ENCODE measurements at places on chromosomes 11 and 22.

DNA sequence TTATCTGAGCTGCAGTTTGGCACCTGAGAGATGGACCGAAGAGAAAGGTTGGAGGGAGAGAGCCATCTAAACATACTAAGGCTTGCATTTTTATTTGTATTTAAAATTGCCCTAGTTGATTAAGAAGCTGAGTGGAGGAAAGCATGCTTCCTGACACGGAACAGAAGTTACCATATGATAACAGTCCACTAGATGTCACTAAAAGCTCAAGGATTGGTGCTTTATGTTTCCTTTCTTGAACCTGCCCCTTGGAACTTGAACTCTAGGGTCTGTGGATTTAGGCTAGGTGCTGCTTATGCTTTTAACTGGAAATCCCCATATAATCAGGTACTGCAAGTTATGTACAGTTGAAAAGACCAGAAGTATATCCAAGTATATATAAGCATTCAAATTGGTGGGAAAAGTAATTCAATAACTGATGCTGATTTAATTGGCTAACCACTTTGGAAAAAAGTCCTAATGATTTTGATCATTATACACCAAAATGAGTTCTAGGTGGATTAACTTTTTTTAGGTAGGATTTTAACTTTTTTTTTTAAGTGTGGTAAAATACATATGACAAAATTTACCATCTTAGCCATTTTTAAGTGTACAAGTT is 9.5 kb downstream of the RBMXL2 start:
- no peak for DNase-seq

DNA sequence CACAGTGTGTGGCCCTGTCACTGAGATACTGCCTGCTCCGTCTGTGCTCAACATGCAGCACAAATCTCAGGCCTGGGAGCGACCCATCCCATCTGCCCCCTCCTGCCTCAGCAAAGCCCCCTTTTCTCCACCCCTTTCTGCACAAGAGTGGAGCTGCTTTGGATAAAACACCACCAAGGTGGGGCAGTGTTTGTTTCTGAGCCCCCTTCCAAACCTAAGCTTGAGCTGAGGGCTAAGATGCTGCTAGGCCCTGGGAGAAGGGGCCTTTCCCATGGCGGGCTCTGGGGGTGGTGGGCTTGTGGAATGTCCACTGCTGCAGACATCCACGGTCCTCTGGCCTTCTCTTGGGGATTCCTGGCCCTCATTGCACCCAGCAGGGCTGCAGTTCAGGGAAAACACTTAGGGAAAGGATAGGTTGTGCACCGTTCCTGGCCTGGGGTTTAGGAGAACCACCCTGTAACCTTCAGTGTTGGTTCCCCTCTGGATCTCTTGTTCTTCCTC is 594.1 kb downstream of the TBC1D22A start:
- no peak for DNase-seq

DNA sequence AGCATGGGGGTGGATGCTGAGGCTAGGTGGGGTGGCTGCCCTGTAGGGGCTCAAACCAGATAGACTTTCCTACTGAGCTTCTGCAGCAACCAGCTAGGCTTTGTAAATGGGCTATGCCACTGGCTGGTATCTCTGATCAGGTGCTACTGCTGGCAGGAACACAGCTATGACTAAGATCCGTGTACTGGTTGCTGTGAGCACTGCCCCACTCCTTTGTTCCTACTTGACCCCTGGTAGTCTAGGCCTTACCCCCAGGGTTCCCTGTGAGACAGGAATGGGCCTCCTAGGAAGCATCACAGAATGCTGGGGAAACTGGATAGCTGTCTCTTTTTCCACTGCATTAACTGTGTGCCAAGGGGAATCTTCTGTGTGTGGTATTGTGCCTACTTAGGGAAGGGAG is 58.4 kb upstream of the GAB2 start:
- no peak for DNase-seq

GRCh38 chr11:25562417-25562816 is 769.5 kb upstream of the ANO3 start:
- DNase-seq, result no peak

DNA sequence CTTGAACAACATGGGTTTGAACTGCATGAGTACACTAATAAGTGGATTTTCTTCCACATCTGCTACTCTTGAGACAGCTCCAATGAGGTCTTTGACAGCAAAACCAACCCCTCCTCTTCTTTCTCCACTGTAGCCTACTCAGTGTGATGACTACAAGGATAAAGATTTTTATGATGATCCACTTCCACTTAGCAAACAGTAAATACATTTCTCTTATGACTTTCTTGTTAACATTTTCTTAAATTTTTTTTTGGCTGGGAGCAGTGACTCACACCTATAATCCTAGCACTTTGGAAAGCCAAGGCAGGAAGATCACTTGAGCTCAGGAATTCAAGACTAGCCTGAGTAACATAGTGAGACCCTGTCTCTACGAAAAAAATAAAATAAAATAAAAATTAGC is 9.9 kb upstream of the EIF4G2 start:
- DNase-seq, result no peak

GRCh38 chr11:128632141-128632791 is 44.9 kb upstream of the ETS1 start:
- DNase-seq, result peak; percentile 61

- no peak for DNase-seq
Observed at GRCh38 chr22:37913233-37913721, 7.2 kb downstream of the MICALL1 start.

DNA sequence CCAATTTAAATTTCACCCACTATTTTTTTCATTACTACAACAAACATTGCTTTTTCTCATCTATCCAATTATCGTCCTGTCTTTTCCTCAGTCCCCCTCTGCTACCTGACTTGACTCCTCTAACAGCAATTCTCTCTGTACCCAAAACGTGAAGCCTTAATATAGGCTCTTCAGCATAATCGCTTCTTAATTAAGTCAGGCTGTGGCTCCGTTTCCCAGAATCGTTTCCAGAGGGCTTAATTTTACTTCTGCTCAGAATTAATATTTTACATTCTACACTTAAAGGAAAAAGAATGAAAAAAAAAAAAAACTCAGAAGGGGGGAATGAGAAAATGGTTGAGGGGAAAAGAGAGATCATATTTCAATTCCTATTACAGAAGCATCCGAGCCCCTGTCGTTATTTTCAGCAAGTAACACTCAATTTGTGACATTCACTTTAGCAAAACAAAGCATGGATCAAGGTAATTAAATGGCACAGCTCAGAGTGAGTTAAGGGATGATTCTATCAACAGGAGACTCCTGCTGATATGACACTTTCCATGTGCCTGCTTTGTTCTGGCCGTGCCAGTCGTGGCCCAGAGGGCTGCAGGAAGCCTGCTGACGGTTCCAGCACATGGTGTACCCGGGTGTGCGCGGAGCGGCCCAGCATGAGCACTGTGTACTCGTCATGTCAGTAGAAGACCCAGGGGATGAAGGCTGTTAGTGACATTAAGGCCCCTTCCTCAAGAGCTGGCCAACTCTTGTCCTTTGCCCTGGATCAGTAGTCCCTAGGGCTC is 272.5 kb downstream of the NTM start:
- DNase-seq, result no peak

GRCh38 chr11:126886636-126887035 is 113.9 kb downstream of the KIRREL3 start:
- no peak for DNase-seq

DNA sequence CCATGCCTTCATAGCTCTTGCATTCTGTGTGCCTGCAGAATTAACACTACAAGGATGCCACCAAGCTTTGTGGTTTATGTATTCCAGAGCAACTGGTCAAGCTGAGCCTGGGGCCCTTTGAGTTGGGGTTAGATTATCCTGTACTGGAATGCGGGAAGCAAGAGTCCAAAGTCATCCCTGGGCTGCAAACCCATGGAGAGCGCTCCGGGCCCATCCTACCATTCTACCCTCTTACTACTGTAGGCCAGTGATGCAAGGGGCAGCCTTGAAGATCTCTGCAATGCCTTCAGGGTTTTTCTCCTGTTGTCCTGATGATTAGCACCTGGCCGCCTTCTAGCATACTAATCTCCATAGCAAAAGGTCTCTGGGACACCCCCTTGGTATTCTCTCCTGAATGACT is 51.3 kb downstream of the TUG1 start:
- DNase-seq, result no peak

DNA sequence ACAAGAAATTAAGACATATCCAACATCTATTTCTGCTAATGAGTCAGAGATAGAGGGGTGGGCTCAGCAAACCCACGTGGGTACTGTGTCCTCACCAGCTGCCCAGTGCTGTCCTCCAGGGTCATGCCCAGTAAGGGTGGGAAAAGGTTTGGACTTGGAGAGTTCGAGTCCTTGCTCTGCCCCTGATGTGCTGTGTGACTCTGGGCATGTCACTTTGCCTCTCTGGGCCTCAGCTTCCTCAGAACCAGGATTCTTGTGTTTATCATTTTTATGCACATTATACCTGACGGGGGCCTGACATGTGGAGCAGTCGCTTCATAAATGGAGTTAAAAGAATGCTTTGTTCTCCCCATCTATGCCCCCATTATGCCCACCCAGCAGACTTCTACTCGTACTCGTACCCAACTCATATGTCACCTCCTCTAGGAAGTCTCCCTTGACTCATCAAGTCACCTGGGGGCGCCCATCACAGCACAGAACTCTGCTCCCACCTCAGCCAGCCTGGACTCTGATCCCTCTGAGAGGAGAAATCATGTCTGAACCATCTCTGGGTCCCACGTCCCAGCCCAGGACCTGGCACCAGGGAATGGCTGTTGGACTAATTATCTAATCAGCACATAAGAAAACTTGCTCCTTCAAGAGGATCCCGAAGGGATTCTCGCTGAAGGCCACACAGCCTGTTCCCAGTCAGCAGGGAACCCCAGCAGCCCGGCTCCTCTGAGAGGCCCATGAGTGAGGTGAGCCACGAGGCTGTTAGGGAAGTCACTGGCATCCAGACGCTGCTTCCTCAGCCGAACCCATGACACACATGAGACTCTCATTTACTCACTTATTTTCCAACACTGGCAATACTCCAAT is 38.7 kb upstream of the TSKU start:
- no peak for DNase-seq

- DNase-seq, result peak; percentile 58
Observed at GRCh38 chr22:17121233-17122195, at the start of gene TMEM121B. TSS of gene TMEM121B (minus strand) at chr22:17121360. CDS start at chr22:17121127, 233 bp downstream.

DNA sequence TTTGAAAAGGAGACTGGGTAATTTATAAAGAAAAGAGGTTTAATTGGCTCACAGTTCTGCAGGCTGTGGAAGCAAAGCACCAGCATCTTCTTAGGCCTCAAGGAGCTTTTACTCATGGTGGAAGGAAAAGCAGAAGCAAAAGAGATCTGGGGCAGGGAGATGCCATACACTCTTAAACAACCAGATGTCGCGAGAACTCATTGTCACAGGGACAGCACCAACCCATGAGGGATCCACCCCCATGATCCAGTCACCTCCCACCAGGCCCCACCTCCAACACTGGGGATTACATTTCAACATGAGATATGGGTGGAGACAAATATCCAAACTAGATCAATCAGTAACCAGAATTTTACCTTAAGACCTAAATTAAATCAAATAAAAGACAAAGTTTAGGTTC is 87.2 kb downstream of the C11orf91 start:
- DNase-seq, result no peak

DNA sequence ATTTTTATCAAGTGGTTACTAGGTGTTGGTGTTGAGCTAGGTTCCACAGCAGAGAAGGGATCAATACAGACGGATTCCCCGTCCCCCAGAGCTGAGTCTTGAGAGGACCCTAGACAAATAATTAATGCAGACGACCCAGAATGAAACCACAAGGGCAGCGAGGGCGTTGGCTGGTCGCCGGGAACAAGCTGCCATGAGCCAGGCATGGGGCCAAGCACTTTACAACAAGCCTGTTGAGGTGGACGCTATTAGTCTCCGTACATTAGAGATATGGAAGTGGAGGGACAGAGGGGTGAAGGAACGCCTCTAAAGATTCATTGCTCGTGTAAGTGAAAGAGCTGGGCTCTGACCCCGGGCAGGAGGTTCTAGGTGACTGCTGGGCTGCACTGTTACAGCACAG is 77.1 kb upstream of the EIF3D start:
- DNase-seq, result no peak

DNA sequence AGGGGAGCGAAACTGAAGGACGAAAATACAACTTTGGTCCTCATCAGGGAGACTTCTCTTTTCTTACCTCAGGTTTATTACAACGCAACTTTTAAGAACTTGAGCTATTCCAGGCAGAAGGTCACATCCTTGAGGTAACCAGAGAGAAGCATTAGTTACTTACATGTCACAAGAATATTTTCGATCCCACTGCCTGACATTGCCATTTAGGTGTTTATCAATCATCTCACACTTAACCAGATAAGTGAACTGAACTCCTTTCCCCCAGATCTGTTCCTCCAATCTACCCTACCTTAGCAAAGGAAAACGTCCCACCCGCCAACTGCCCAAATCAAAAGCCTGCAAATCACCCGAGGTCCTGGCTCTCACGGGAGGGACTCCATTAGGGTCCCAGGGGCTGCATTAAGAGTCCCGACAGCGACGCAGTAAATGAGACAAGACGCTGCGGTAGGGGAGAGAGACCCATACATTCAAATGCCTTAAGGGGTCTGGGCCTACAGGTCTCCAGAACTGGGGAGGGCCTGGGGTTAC is 734 bp downstream of the ZNF280B start:
- DNase-seq, result no peak

DNA sequence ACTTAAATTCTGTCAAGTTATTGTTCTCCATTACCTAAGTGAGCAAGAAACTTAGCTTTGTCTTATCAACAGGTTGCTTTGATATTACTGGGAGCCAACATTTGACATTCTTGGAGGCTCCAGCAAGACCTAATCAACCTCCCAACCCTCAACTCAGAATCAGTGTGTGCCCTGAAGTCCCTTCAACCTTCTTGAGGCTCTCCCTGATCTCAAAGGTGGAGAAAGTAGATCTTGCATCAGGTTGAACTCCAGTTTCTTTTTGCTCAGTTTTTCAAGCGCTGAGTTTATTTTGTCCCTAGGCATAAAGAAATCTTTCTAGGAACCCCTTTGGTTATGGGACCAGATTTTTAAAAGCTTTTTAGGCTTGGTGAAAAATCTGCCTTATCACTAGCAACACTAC is 1.4 kb downstream of the FAM111A start:
- DNase-seq, result no peak

DNA sequence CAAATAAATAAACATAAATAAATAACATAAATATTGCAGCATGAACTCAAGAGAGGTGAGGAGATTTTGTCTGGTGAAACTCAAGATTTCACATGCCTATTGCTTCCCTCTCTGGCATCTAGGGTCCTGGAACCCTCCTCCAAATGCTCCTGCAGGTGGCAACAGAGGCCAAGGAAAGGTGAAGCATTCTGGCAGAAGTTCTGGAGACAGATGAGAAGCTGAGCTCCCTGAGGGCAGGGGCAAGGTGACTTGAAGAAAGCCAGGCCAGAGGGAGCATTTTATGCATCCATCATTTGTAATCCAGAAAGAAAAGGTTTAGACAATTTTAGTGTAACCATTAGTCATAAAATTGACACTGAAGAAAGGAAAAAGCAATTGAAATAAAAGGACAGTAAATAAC is 64.9 kb downstream of the ENDOD1 start:
- peak; percentile 69 for DNase-seq

DNA sequence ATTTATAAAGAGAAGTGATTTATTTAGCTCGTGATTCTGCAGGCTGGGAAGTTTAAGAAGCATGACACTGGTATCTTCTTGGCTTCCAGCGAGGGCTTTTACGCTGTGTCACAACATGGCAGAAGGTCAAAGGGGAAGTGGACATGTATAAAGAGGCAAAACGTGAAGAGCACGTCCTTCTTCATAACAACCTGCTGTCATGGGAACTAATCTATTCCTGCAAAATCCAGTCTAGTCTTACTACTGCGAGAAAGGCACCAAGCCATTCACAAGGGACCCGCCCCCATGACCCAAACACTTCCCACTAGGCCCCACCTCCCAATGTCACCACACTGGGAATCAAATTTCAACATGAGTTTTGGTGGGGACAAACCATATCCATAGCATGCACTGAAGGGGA is 58.3 kb downstream of the AMOTL1 start:
- no peak for DNase-seq

Data from stimulated activated CD4-positive, alpha-beta T cell treated with anti-CD3 and anti-CD28 coated beads, Interleukin-15, amount 100 ng/mL, for 24 hours (primary cell).